Activated T-cell treated with anti-CD3 and anti-CD28 coated beads, Interleukin-2, amount 50 U/mL, for 4 hours (primary cell): ENCODE measurements at places on chromosomes 5 and 9. TPM values are rescaled to one million over a fixed set of nuclear protein-coding genes. Genes with fewer than 3 reads are reported as not detected.

FGF10 gene
- not detected for total RNA-seq

PRDM9 gene
- not detected for total RNA-seq

FBLL1 gene
- not detected for total RNA-seq

ZNF474 gene
- 0.40 TPM for total RNA-seq
